Pericardium fibroblast (primary cell): ENCODE measurements at places on chromosomes 7 and 10. TPM values are rescaled to one million over a fixed set of nuclear protein-coding genes. Genes with fewer than 3 reads are reported as not detected.

HOXA4 gene
- 1.5 TPM in 1 of 2 replicates, not detected in the other for total RNA-seq

NANOS1 gene
- 5.2 and 6.0 TPM in 2 replicates for total RNA-seq

TMEM196 gene
- total RNA-seq = 0.34 and 1.5 TPM in 2 replicates

TFAM gene
- total RNA-seq = 8.1 and 20.3 TPM in 2 replicates

TAS2R3 gene
- 0.17 TPM in 1 of 2 replicates, not detected in the other for total RNA-seq

LIPM gene
- 0.34 TPM in 1 of 2 replicates, not detected in the other for total RNA-seq

KIF5B gene
- total RNA-seq = 58.4 and 70.9 TPM in 2 replicates

BTRC gene
- total RNA-seq = 6.3 and 9.3 TPM in 2 replicates

ARHGEF35 gene
- total RNA-seq = 0.60 and 4.4 TPM in 2 replicates

NIPSNAP2 gene
- 35.8 and 55.8 TPM in 2 replicates for total RNA-seq

GTF2IRD2 gene
- 3.5 and 6.5 TPM in 2 replicates for total RNA-seq

CC2D2B gene
- not detected in 2 replicates for total RNA-seq

PLCE1 gene
- 3.6 and 6.0 TPM in 2 replicates for total RNA-seq

PON1 gene
- total RNA-seq = not detected in 2 replicates
